OCI-LY7 (cell line): ENCODE measurements at places on chromosomes 16 and 17.

DNA sequence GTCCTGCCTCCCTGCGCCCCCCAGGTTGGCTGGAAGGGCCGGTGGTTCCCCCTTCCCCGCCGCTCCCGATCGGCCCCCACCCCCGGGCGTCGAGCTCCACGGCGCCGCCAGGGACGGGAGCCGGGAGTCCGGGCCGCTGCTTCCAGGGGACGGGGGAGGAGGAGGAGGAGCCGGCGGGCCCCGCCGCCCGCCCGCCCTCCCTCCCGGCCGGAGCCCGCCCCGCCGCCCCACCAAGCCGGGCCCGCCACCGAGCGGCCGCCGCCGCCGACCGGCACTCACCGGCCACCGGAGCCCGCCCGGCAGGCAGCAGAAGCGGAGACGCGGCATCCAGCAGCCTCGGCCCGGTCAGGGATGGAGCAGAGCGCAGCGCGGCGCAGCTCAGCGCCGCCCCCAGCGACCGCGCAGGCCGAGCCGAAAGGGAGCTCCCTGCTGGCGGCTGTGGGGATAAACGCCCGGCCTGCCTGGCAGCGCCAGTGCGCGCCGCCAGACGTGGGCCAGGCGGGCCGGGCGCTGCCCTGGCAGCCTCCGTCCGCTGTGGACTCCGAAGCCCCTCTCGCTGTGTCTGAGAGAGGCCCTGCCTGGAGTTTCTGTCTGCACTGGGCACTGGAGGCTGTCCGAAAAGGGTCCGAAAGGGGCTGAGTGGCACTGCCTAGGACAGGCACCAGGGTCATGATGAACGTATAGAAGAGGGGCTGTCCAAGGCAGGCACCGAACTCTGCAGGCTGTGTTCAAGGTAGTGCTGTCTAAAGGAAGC lies at the start of gene MYO18A:
MYO18A (minus strand) TSS at position 365 of the 754 bp plus-strand sequence. CDS start 13,458 bp downstream, outside the sequence.
- DNase-seq, result peak; percentile 88

DNA sequence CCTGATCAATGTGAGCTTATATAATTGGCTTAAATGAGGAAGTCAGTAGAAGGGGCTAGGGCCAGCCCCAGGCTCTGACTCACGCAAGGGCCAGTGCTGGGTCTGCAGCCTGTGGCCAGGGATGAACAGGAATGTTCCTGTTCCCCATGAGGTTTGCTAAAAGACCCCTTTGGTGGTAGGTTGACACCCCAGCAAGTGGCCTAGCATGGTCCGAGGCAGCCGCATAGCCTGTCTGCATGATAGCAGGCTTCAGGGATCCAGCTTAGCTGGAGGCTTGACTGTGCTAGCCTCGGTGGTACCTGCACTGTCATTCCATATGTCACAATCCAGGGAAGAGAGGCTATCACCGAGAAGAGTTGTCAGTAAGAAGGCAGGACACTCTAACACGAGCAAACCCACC lies 23.5 kb downstream of the TRIM25 start:
- DNase-seq, result no peak

GRCh38 chr16:10188236-10188635 lies 6.0 kb upstream of the GRIN2A start:
- DNase-seq, result no peak

- DNase-seq, result no peak
These were observed 175.5 kb downstream of the KATNIP start for GRCh38 chr16:27725236-27726000.

DNA sequence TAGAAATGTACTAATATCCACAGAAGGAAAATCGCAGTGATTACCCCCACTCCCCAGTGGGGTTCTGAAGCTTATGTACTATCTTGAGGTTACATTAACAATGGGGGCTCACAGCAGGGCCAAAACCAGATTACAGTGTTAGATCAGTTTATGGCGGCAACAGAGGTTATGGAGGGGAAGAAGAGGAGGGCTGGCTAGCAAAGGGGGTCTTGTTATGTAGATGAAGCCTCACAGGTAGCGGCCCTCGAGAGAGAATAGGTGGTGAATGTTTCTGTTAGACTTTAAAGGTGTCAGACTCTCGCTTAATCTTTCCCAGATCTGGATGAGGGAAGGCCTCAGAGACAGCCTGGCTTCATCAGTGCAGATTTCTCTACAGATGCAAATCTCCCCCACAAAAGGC lies 22.2 kb downstream of the RNF112 start:
- DNase-seq, result no peak

DNA sequence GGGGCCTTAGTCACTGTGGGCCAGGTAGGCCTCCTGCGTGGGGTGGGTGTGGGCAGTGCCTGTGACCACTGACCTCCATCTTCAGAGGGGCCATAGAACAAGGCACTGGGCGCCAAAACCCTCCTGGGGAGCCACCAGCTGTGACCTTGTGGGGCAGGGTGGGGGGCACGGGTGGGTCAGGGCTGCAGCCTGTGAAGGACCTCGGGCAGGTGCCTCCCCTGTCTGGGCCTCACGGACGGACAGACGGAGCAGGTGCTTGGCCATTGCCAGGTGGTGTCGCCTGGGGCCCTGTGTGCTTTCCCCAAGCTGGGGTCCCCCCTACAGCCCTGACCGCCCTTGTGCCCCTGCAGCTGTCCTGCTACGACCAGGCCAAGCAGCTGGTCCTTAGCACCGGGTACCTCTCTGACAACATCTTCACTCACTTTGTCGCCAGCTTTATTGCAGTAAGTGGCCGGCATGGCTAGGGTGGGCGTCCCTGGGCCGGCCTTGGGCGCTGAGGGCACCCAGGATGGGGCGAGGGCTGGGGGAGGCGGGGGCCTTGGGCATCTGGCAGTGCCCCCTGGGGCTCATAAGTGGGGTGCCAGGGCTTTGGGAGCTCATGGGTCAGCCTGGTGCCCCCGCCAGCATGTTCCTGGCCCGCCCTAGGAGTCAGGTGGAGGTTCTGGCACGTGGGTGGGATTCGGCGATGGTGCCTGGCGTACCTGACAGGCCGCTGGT lies 5.1 kb downstream of the SLC25A10 start:
- DNase-seq, result no peak

- DNase-seq, result no peak
These were observed 39.6 kb upstream of the DUSP14 start for GRCh38 chr17:37450112-37450511.

- peak; percentile 48 for DNase-seq
These were observed 12.0 kb upstream of the CD300A start for GRCh38 chr17:74454197-74455024.

DNA sequence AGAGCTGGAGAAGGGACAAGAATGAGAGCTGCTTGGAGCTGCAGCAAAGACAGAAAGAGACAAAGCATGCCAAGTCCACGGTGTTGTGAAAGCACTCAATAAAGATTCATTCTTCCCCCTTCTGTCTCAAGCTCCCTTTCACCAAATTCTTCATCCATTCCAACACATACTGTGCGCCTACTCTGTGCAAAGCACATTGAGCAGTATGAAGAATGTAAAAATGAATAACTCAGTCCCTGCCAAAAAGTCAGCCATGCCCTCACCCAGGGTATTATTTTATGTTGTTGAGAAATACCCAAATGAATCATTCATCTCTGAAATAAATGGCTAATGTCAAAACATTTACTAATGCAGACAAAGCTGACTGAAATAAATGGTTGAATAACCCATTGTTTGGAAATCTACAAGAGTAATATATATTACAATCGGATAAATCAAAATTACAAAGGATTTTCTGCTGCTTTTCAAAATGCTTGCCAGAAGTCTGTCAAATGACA lies 282.9 kb upstream of the IRX5 start:
- DNase-seq, result no peak

DNA sequence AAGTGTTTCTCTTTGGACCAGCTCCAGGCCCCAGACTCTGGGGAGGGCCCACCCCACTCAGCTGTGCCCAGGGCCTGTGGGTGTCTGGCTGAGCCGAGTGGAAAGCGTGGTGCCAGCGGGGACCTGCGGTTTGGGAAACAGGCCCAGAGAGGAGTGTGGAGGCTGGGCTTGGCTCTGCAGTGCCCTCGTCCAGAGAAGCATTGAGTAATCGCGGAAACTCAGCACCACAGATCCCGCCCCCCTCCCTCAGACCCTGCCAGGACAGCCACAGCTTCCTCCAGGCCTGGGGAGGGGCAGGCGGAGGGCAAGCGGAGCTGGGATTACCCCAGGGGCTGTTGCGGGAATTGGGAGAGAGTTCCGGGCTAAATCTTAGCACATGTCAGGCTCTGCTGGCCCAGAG lies 14.6 kb upstream of the PITPNA start:
- no peak for DNase-seq

GRCh38 chr16:12679660-12680272 lies 123.9 kb downstream of the CPPED1 start:
- no peak for DNase-seq

- no peak for DNase-seq
These were observed 32.9 kb downstream of the SLC7A5 start for GRCh38 chr16:87836346-87836843.

GRCh38 chr16:23330583-23331249 lies 28.6 kb downstream of the SCNN1B start:
- DNase-seq, result no peak

GRCh38 chr16:82675300-82675699 lies 48.5 kb downstream of the CDH13 start:
- DNase-seq, result no peak

DNA sequence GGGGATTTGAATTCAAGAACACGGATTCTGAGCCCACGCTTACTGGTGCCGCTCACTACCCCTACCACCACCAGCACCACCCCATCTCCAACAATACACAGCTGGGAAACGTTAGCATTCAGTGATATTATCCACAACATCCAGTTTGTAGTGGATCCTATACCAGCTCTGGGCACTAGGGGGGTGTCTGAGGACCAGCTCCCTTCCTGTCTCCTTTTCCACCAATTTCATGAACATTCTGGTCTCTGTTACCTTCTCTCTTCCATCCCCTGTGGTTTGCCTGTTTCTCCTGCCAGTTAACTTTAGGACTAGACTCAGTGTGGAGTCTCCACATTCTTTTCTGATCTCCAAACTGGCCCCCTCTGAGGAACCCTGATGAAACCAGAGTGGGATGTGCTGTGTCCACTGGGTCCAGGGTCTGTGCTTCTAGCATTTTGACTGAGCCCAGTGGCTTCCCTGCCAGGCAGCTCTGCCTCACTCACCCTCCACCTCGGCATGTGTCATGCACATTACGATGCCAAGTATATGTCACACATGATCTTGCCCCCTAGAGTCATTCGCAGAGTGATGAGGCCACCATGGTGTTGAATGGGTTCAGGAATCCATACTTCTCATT lies 187.0 kb upstream of the CDH13 start:
- peak; percentile 11 for DNase-seq

DNA sequence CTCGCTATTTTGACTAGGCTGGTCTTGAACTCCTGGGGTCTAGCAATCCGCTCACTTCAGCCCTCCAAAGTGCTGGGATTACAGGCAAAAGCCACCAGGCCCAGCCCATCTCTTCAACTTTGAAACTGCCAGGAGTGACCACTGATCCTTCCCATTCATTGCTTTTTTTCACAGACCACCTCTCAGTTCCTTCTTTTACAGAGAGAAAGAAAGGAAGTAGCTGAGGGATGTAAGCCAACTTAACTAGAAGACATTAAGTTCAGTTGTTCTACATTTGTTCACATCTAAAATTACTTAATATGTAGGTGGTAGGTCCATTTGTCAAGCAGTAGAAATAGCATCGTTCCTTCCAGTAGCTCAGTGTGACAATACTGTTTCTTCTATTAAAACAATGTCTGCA lies 219.8 kb downstream of the STX8 start:
- peak; percentile 3 for DNase-seq

- no peak for DNase-seq
These were observed 34.3 kb downstream of the PITPNC1 start for GRCh38 chr17:67411397-67411796.

DNA sequence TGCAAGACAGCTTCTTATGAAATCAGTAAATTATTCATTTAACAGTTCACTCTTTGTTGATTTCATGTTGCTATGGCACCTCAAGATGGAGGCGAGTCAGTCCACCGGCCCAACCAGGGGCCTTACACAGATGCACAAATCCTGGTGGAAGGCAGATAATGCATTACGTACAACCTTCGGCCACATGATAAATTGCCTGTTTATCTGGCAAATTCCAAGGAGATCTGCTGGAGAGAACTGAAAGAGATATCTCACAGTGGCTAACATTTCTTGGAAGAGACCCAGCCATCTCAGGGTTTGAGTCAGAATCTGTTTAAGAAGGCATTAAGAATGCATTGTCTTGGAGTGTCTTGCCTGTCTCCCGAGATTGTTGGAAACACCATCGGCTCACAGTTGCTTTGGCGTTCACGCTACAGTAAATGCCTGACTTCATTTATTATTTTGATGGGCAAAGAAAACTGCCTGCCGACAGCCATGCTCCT lies 225.6 kb downstream of the MSI2 start:
- no peak for DNase-seq

DNA sequence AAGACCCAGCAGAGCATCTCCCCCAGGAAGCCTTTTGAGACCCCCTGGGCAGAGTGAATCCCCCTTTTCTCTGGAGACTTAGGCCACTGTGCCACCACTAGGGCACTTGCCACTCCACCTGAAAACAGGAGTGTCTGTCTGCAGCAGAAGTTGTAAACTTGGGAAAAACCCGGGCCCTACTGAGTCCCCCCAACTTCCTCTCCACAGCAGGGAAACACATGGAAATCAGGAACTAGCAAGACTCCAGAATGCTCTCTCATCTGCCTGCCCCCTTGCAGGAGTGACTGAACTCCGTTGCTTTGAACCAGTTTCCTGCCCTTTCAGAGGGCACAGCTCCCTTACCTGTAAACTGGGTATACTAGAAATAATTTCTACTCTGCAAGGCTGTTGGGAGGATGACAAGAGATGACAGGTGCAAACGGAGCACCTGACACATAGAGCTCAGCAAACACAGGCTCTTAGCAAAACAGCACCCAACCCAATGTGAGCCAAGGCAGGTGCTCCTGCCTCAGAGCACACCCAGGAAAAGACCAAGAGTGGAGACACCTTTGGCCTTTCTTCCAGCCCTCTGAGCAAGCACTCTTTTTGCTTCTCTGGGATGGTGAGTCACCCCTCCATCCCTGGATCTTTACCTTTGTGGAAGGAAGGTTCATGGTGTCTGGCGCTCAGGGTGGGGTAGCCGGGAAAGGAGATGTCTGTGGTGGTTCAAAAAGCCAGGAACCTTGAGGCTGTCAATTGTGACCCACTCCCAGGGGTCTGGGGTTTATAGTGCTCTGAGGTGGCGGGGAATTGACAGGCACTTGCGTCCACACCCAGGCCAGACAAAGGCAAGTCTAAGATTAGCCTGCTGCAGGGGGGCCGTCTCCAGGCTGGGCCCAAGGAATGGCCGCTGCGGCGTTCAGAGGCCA lies at the start of gene HCRT:
HCRT (minus strand) TSS at position 740 of the 908 bp plus-strand sequence; CDS start at position 653, 87 bp downstream.
- peak; percentile 11 for DNase-seq

- DNase-seq, result peak; percentile 51
These were observed 24.2 kb downstream of the SGSH start for GRCh38 chr17:80195671-80196529.

DNA sequence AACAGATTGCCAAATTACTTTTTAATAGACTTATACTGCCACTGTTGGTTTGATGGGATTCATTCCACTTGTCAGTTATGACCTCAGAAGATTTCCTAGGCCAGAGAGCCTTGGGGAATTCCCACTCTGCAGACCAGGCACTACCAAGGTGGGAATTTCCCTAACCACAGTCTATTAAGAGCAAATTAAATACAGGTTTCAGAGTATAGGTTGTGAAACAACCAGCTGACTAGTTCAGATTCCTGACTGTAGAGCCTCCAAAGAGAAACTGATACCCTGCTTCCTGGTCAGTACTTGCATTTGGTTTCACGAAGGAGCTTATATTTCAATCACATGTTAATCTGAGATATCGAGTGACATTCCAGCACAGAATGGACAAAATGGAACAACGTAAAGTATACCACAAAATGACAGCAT lies 186.5 kb downstream of the STX8 start:
- DNase-seq, result no peak

GRCh38 chr17:63704259-63704576 lies 4.3 kb upstream of the LIMD2 start:
- no peak for DNase-seq
